Caki2 (cell line): ENCODE measurements at places on chromosomes 1 and 21.

DNA sequence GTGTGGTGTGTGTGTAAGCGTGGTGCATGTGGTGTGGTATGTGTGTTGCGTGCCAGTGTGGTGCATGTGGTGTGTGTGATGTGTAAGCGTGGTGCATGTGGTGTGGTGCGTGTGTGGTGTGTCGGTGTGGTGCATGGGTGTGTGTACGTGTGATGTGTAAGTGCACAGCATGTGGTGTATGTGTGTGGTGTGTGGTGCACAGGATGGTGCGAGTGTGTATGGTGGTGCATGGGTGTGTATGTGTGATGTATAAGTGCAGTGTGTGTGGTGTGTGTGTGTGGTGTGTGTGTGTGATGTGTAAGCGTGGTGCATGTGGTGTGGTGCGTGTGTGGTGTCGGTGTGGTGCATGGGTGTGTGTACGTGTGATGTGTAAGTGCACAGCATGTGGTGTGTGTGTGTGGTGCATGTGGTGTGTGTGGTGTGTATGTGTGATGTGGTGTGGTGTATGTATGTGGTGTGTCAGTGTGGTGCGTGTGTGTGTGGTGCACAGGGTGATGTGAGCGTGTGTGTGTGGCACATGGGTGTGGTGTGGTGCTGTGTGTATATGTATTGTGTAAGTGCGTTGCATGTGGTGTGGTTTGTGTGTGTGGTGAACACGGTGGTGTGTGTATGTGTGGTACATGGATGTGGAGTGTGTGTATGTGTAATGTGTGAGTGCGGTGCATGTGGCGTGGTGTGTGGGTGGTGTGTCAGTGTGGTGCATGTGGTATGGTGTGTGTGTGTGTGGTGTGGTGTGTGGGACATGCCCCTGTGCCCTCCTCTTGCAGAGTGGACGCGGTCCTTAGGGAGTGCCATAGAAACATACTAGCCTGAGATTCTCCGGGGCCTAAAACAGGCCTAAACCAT lies 1.1 kb upstream of the C2CD2 start:
- no peak for DNase-seq

DNA sequence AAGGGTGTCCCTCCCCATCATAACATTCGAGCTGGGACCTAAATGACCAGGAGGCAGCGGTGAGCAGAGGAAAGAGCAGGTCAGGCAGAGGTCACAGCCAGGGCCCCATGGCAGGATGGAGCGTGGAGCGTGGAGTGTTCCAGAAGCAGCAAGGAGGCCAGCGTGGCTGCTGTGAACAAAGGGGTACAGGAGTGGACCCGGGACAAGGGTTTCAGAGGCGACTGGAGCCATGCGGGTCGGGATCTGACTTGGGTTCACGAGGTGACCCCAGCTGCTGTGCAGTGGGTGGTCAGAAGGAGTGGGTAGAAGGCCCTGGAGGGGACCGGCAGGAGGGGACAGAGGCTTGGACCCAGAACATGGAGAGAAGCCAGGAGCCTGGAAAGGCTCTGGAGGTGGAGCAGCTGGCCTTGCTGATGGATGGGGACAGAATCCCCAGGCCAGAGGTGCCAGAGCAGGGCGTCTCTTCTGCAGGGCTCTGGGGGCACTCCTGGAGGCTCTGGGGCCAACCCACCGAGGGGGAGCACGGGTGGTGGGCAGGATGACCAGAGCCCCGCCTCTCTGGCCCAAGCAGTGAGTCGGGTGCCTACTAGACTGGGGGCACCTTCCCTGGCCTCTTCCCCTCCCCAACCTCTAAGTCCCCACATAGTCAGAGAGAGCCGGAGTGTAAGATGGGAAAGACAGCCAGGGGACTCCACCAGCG lies 2.3 kb downstream of the CHD5 start:
- no peak for DNase-seq

DNA sequence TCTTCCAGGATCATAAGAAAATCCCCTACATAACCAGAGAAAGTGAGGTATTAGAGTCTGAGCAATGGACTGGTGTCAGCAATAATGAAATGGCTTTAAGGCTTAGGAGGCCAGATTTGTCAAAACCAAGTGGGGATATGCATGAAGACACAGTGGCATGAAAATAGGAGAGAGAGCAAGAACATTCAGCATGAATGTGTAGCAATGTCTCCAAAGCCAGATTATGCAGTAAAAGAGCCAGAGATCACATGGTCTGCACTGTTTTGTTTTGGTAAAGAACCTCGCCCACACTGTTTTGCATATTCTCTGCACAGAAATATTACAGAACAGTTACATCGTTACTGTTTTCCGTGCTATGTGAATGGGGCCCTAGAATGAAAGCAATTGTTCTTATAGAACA lies 589.4 kb downstream of the PLPP3 start:
- DNase-seq, result no peak

DNA sequence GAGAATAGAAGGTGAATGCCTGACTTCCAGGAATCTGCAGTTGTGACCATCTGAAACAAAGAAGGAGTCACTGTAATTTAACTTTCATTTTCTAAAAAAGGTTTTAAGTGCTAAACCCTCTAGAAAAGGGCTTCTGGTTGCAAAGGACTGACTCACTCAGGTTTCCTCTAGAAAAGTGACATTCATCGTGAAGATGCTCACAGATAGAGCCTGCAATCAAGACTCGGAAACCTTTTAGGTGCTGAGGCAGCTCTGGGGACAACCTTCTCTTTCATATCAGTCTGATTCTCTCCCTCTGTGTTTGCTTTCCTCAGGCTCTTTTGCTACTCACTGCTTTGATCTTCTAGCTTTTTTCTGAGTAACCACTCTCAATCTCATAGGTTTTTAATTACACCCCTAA lies 8.2 kb downstream of the BCL9 start:
- DNase-seq, result no peak

GRCh38 chr1:228190182-228190581 lies 17.7 kb upstream of the OBSCN start:
- no peak for DNase-seq

DNA sequence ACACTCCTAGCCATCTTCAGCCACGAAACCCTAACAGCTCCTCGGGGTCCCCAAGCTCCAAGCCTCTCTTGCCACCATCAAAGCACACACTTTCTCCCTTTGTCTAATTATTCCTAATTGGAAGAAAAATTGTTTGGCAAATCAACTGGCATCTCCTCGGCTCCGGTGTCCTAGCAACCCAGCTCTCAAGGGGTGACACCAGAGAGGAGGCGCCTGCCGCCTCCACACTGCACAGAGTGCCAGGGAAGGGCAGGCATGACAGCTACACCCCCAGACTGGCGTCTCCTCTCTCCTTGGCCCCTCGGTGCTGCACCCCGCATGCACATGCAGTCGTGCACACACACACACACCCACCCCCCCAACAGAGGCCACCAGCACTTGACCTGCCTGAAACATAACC lies 18.2 kb upstream of the GJB5 start:
- no peak for DNase-seq

DNA sequence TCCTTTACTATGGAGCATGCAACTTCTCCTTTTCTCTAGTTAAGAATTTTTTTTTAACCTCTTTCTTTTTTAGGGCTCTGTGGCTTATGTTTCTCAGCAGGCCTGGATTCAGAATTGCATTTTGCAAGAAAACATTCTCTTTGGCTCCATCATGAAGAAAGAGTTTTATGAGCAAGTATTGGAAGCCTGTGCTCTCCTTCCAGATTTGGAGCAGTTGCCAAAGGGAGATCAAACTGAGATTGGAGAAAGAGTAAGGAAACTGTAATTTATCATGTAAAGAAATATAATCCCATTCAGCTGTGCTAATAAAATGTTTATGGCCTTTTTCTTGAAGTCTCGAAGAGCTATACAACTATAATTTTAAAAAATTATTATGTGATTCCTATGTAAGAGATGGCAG lies 70.1 kb downstream of the HSPA13 start:
- no peak for DNase-seq

DNA sequence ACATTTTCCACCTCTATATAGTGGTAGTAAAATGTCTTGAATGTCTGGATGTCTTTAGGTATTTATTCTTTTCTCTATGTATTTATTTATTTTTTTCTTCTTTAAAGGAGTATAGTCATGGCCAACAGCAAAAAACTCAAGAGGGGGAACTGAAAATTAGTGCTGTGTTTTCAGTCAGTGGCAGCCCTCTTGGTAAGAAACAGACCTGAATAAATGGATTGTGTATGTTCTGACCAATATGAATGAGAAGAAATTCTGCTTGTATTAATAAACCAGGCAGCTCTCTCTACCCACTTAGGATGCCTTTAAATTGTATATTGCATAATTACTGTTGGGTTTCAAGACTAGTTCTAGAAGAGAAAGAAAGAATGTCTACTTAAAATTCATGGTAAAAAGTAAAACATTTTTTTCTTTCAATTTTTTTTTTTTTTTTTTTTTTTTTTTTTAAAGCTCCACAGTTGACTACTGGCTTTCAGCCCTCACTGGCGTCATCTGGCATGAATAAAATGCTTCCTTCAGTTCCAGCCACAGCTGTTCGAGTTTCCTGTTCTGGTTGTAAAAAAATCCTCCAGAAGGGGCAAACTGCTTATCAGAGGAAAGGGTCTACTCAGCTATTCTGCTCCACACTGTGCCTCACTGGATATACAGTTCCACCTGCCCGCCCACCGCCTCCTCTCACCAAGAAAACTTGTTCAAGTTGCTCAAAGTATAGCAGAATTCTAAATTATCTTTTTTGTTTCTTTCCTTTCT lies 101.6 kb downstream of the ZMYM4 start:
- no peak for DNase-seq

DNA sequence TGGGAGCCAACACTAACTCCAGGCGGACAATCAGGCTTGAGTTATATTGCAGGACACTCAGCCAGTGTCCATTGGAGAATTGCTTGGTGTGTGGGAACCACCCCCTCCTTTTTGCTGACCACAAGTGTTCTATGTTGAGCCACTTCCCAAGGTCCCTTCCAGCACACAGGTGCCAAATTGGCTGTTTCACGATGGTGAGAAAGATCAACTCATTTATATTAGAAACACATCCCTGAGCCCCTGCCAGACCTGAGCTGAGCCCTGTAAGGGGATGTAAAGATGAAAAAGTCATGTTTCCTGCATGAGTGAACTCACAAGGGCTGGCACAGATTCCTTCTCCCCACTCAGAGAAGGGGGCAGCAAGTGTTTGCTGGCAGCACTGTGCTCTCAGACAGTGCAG lies 96.5 kb downstream of the KCNN3 start:
- DNase-seq, result no peak
